ENCODE measurements at places on chromosomes 7 and 10.

DNA sequence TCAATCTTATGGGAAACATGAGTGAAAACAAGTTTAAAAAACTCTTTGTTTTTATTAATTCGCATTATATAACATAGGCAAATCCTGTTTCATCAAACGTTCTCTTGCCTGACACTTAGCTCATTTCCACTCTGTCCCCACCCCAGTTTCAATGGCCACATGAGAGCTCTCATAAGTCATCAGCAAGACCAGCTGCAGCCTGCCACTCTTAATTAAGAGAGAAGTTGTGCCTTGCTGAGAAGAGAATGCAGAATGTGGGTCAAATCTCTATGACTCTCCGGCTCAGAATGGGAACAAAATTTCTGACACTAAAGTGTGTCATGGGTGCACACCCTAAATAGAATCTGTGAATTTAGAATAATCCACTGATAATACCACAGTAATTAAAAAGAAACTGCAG lies 39.6 kb downstream of the ASAH2 start:
- no peak for DNase-seq

DNA sequence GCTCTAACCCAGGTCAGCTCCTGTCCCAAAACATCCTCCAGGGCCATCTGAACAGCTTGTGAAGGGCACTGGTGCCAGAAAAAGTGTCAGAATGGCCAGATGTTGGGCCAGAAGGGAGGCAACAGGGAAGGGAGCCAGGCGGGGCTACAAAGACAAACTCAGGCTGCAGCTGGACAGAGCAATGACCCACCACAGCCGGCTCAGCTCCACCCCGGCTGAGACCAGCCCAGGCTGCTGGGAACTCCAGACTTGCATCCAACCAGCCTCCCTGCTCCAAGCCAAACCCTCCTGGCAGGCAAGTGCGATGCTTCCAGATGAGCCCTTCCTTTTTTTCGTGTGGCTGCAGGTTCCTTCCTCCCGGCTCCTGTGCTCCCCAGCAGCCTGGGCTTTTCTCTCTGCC lies 466.9 kb downstream of the PTPRN2 start:
- DNase-seq = no peak

- no peak for DNase-seq
Observed at GRCh38 chr7:138753610-138754009, 44.2 kb upstream of the TMEM213 start.

DNA sequence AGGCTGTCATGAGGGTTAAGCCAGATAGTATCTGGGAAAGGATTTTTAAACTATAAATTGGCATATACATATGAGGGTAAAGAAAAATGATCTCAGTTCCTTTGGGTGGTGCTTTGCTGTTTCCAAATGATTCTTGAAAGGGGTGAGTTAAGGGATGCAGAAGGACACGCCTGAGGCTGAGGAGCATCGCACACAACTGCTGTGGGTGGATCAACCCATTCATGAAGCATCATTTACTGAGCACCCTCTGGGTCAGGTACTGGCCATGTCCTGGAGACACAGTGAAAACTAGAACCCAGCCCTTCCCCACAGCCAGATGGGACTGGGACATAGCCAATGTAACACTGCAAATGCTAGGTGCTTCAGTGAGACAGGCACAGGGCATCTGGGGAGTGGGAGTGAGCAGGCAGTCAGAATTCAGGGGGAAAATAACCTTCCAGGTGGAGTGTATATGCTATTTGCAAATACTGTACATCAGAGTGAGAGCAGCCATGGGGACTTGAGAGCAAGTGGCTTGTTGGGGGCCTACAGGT lies 112.1 kb downstream of the WDFY4 start:
- no peak for DNase-seq

- no peak for DNase-seq
Observed at GRCh38 chr10:3774018-3774813, 10.8 kb downstream of the KLF6 start.

DNA sequence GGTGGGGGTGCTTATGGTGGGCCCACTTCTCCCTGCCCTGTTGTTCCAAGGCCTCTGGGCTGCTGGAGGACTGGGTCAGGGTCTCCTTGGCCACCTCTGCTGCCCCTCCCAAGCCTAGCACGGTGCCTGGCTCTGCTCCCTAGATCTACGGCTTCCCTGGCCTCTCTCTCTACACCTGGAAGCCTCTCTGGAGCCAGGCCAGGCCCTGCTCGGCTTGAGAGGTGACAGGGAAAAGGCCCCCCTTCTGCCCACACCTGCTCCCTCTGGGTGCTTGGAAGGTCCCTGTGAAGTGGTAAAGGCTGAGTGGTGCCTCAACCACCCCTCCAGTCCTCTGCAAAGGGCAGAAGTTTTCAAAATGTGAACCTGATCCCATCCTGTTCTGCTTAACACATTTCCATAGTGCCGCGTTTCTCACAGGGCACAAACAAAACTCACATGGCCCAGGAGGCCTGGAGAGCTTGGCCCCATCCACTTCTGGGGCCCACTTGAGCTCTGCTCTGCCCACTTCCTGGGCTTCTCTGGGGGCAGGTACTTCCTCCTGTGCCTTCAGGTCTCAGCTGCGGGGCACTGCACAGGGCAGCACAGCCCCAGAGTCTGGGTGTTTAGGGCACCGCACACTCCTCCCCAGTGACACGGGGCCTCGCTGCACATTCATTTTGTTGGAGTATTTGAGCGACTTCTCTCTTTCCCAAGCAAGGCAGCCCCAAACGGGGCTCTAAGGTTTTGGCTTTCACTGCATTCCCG lies 169.9 kb downstream of the PIP4K2A start:
- DNase-seq = no peak

DNA sequence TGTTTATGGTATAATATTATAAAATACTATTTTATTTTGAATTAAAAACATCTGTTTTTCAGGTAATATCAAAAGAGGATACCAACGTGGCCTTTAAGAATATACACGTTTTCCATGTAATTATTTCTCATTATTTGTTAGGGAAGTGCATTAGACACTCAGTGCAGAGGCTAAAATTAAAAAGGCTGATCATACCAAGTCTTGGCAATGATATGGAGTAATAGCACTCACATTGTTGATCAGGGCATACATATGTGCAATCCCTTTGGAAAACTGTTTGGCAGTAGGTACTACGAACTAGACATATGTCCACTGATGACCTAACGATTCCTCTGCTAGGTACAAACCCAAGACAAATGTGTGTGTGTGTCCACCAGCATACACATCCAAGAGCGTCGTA lies 20.7 kb upstream of the VIPR2 start:
- DNase-seq = no peak

DNA sequence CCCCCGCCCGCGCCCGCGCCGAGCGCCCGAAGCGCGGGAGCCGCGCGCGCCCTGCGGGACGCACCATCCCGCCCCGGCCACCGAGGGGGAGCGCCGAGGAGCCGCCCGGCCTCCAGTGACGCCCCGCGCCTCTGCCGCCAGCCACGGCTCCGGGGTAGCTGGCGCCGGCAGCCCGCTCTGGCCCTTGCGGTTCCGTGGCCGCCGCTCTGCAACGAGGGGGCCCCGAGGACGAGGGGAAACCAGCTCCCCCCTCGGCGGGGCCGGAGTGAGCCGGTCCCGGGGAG lies at the start of gene PAXIP1:
Gene PAXIP1, minus strand, starts transcription at position 33 of the 284 bp plus-strand sequence. CDS start 195 bp downstream, outside the sequence.
- DNase-seq = no peak

GRCh38 chr7:141225916-141226618 lies 152.2 kb downstream of the TMEM178B start:
- DNase-seq = no peak

DNA sequence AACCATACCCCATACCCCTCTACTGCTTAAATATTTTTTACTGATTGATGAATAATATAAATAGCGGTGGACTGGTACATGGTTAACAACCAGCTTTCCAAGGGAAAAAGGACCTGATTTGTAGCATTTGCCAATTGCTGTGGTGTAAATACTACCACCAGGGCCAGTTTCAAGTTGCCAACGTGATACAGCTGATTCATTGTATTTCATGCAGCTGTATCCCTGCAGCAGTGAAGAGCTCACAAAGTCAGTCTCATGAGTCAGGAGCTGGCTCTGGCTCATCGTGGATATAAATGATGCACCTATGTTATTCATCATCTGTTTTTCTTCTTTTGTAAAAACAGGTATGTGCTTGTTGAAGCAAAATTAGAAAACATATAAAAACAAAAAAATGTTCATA lies 15.2 kb downstream of the CALML5 start:
- no peak for DNase-seq

- no peak for DNase-seq
Observed at GRCh38 chr7:22548313-22548712, 48.3 kb upstream of the STEAP1B start.

GRCh38 chr7:48337781-48338180 lies 166.5 kb downstream of the ABCA13 start:
- no peak for DNase-seq

- no peak for DNase-seq
Observed at GRCh38 chr7:116779216-116779615, 83.2 kb upstream of the CAPZA2 start.

DNA sequence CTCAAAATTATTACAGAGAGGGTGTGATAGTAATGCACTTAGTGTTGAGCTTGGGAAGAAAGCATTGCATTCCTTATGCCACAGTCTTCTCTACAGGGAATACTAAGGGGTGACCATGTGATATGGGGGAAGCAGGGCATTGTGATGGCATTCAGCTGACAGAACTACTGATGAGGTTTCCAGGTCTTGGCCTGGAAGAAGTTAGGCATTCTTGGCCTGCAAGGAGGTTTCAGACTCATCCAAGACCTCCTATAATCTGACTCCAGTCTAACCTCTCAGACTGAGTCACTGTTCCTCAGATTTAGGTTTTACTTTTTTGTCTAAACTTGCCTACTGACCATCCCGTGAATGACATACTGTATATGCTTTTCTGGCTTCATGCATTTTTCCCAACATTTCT lies 7.9 kb downstream of the STMP1 start:
- no peak for DNase-seq

DNA sequence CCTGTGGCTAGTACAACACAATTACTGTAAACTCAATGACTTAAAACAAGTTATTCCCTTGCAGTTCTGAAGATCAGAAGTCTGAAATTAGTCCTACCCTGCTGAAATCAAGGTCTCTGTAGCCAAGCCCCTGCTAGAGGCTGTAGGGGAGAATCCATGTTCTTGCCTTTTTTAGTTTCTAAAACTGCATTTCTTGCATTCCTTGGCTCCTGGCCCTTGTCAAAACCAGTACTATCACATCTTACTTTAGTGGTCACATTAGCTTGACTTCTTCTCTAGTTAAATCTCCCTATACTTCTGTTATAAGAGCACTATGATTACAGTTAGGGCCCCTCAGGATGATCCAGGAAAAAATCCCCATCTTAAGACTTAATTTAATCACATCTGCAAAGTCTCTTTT lies 567.0 kb downstream of the GFRA1 start:
- no peak for DNase-seq

- peak; percentile 60 for DNase-seq
Observed at GRCh38 chr7:31687024-31687748, at the start of gene PPP1R17. Gene PPP1R17, plus strand, starts transcription at chr7:31687215. Its CDS starts 5,227 bp downstream, at chr7:31692442.

GRCh38 chr7:30168835-30169573 lies 34.2 kb downstream of the MTURN start:
- peak; percentile 63 for DNase-seq

DNA sequence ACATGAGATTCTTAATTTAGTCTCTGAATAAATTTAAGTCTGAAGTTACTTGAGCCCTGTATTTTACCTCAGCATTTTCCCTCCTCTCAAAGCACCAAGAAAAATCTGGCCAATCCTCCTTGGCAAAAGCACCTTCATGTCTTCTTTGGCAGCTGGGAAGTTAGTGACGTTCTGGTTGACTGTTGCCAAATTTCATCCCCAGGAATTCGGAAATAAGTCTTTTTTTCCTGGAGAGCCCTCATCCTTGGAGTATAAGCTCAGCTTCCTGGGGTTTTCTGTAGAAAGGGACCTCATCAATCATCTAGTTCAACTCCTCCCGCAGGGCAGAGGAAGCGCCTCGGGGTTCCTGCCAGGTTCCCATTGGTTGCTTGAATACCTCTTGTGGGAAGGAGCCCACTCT lies 377.6 kb downstream of the PHTF2 start:
- no peak for DNase-seq

DNA sequence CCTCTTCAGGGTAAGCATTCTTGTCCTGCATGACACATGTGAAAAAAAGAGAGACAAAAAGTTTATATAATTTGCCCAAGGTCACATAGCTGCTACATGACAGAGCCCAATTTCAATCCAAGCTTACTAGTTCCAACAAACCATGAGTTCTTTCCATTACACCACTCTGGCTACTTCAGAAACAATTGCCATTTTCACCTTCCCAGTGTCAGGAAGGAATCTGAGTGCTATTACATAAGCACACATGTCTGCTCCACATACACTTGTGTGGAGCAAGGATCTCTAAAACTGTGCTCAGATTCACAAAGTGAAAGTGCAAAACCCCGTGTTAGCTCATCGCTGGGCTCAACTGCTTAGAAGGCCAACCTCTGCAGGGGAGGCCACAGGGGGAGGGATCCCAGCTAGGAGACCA lies 356.2 kb upstream of the NFE2L3 start:
- DNase-seq = no peak

DNA sequence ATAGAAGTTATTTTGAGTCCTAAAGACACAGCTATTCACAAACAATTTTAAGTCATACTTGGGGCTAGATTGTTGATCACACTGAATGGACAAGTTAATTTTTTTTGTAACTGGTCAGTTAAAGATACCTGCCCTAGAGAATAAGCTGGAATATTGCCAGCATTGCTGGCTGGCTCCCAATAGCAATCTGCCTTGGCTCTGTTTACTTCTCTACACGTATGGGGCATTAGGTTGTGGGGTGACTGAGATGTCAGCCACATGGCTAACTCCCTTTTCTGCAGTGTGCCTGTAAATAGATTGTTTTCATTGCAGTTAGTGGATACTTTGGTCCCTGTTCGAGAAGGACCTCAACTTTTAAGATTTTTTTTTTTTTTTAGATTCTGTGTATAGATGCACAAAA lies 128.2 kb downstream of the SEMA3E start:
- DNase-seq = no peak

- no peak for DNase-seq
Observed at GRCh38 chr7:41010418-41010817, 692.5 kb downstream of the INHBA start.
